ENCODE measurements at places on chromosomes 4 and X.

- no peak for DNase-seq
These were observed 37.7 kb upstream of the VMA21 start for GRCh38 chrX:151359341-151359740.

GRCh38 chrX:16671005-16671404 is 21.0 kb downstream of the S100G start:
- no peak for DNase-seq

DNA sequence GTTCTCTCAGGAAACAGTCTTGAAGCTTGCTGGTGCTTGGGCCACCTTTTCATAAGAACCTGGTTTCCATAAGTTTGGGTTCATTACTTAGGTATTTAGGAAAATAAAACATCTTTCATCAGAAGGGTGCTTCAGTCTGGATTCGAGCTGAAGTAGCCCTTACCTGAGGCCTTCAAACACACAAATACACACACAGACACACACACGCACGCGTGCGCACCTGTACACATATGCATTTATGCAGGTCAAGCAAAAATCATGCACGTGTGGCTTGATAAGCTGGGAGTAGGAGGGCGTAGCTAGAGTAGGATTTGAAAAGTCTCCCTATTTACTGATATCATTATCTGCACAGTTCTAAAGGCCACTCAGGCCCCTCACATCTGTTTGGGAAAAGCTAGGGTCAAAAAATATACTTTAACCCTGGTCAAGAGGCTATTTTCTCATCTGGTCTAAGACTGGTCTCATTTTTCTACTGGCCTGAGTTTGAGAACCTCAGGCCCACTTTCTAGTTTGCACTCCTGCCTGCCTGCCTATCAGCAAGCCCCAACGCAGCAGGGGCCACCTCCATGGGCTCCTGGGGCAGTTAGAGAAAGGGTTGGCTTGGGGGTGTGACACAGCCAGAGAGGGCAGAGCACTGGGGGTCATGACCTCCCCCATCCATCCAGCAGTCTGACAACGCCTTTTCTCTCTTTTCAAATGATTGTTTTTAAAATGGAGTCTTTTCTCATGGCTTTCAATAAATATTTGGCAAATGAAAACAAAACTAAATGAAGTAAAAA is 64.3 kb downstream of the RASL11B start:
- DNase-seq, result no peak

DNA sequence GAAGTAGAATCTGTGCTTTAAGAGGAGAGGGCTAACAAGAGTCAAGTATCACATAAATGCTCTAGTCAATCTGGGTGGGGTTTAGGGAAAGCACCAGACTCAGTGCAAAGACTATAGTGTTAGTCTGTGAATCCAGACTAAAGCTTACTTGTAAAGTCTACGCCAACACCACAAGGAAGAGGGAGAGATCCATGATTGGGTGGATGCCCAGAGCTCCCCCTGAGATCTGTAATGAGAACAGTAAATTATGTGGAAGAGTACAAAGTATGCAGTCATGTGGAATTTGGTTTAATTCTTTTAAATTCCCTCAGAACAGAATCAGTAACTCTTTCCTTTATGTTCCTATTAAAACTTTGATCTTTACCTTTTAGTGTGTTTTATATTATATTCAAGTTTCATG is 354.7 kb upstream of the SPANXN4 start:
- no peak for DNase-seq

DNA sequence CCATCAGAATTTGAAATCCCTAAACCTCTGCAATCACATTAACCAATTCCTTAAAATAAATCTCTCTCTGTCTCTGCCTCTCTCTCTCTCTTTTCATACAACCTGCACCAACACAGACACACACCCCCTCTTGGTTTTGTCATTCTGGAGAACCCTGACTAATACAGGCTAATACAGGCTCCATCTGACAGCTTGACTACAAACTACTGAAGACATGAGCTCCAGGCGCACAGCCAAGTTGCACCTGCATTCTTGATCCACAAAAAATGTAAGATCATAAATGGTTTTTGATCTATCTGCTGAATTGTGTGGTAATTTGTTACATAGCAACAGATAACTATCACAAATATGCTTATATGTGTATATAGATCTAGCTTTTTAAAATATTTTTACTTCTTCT is 2414.2 kb downstream of the PCDH7 start:
- no peak for DNase-seq

- no peak for DNase-seq
These were observed 34.5 kb upstream of the SCRG1 start for GRCh38 chr4:173433447-173433846.

DNA sequence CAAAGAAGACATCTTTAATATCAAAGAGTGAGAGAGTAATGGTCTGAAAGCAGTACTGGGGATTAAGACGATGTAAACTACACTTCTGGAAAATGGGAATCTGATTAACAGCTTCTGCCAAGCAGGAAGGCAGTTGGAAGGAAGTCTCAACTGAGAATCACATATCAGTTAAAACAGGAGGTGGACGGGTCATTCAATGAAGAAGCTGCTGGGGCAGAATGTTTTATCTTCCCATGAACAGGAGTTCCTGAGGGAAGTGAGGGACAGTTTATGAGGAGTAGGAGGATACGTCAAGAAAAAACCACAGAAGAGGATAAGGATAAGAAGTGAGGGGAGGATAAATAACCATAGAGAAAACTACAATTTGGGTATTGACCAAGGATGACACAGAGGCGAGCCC is 38.7 kb upstream of the MAGEA10 start:
- DNase-seq, result no peak

DNA sequence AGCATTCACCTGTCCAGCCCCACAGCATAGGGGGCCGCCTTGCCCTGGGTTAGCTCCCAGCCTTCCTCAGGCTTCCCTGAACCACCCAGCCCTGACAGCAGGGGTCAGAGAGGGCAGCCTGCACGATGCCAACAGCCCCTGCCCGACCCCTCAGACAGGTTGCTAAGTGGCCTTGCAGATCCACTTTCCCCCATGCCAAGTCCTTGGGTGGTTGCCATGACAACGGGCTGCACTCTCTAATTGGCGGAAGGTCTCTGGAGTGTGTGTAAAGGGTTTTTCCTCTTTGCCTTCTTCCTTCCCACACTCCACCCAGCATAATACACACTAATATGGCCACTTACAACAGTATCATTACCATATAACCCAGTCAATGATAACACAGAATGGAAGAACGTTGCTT is 99.6 kb upstream of the AFAP1 start:
- no peak for DNase-seq

GRCh38 chrX:45077748-45078424 is 122.8 kb downstream of the DIPK2B start:
- DNase-seq, result no peak

GRCh38 chr4:3420606-3420955 is 21.2 kb upstream of the HGFAC start:
- no peak for DNase-seq

- DNase-seq, result no peak
These were observed 379.7 kb downstream of the TLL1 start for GRCh38 chr4:166252487-166253402.

GRCh38 chr4:58163156-58163555 is 1053.0 kb upstream of the IGFBP7 start:
- DNase-seq, result no peak

GRCh38 chrX:154063234-154063633 is 34.3 kb downstream of the MECP2 start:
- DNase-seq, result no peak

GRCh38 chr4:67167849-67168248 is 377.5 kb downstream of the CENPC start:
- no peak for DNase-seq

DNA sequence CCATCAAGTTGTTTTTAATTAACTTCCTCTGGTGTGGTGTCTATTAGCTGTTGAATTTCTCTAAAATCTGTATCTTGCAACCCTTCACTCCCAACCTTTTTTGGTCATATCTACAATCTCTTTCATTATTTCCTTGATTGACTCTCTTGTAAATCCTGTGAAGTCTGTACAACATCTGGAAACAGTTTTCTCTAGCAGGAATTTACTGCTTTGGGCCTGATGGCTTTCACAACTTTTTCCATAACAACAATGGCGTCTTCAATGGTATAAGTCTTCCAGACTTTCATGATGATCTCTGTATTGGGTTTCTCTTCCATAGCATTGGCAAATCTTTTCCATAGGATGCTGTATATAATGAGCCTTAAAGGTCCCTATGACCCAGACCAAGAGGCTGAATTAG is 49.0 kb downstream of the TBC1D19 start:
- no peak for DNase-seq

GRCh38 chr4:1967512-1968149 is 41.1 kb downstream of the NELFA start:
- no peak for DNase-seq

DNA sequence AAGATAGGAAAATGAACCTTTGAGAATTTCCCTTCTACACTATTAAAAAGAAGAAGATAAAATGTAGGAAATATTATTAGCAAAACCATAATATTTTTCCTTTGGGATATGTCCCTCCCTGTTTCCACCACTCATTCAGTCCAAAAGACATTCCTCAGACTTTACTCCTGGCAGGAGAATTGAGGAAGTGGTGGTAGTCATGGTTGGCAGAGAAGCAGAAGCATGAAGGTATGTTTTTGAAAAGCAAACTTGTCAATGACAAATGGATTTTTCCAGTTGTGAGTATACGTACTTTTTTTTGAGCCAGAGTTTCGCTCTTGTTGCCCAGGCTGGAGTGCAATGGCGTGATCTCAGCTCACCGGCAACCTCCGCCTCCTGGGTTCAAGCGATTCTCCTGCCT is 13.7 kb downstream of the STAG2 start:
- DNase-seq, result no peak

GRCh38 chr4:16391196-16391595 is 164.9 kb upstream of the TAPT1 start:
- DNase-seq, result no peak
